ENCODE measurements at places on chromosomes 6 and 20.

- DNase-seq, result no peak
Observed at GRCh38 chr6:28976677-28977076, 28.4 kb downstream of the ZNF311 start.

DNA sequence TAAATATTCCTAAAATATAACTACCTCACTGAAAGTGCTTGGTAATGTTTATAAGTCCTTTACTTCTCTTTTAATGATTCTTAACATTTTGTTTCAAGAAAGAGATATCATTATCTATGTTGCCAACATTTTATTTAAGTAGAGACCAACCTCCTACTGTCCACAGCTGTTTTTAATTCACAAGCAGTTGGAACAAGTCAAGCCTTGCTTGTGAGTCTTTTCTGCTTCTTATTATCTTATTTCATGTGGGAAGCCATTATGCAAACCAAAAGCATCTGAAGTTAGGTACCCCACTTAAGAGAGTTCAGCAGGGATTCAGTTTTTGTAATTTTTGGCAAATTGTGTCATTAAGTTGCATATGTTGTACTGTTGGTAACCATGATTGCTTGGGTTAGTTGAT is 1714.5 kb downstream of the GRIK2 start:
- DNase-seq, result no peak

GRCh38 chr20:30511322-30512030 is 746.0 kb upstream of the DEFB115 start:
- no peak for DNase-seq

- DNase-seq, result no peak
Observed at GRCh38 chr6:156840606-156841005, 63.4 kb downstream of the ARID1B start.

GRCh38 chr6:84019141-84019841 is 14.3 kb upstream of the MRAP2 start:
- DNase-seq, result no peak

GRCh38 chr6:169966312-169967181 is 215.1 kb downstream of the ERMARD start:
- no peak for DNase-seq

DNA sequence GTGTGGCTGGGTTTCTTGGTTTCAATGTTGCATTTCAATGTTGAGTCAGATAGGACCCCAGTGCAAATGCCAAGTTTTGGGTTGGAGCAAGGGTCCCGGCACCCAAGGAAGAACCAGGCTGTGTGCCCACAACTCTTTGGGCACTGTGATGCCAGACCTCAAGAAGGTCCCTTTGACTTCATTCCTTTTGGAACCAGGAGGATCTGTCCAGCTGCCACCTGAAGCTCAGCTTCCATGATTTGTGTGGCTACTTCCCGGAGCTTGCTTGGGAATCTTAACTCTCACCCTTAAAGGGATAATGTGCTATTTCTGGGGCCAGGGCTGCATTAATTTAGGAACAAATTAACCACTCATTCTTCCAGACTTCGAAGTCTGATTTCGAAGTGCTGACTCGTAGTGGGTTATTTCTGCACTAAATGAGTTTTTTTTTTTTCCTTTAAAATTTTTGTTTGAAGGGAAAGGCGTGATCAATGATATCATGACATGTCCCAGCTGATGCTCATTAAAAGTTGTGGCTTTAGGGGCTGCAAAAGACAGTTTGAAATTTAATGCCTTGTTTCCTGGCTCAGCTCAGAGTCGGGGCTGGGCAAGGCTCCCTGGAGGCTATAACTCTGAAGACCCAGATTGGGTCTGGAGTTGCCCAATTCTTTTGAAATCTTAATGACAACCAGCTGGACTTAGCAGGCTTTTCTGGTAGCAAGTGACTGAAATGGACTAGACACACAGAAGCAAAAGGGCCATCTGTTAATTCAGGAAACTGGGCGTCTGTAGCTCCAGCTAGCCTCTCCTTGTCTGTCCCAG is 24.0 kb upstream of the PHACTR3 start:
- DNase-seq, result no peak

DNA sequence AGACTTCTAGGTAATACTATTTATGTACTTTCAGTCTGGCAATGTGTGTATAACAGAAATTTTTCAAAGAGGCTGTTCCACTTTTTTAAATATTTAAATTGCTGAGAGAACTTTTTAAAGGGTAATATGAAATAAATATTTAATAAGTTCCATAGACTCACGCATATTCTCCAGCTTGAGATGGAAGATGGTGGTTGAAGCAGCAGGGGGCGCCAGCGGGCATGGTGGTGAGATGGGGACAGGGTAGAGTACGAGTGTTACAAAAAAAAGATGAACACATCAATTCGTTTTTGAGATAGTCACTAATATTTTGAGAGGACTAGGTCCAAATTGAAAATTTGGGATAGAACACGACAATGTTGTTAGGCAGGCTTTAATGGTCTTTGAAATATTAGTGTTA is 68.4 kb downstream of the RSPO3 start:
- peak; percentile 85 for DNase-seq

DNA sequence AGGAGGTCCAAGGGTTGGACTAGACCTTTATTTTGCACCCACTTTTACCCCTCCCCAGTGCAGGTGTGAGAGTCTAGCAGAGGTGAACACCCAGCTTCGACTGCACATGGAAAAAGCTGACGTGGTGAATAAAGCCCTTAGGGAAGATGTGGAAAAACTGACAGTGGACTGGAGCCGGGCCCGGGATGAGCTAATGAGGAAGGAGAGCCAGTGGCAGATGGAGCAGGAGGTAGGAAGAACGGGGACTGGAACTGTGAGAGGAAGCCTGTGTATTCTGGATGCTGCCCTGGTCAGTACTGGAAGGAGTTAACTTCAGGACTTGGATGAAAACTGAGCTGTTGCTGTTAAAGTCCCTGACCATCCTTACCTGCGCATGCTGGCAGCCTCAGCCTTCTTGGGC is 10.6 kb downstream of the CEP250 start:
- no peak for DNase-seq

GRCh38 chr6:147779624-147780023 is 271.1 kb downstream of the SAMD5 start:
- DNase-seq, result no peak

DNA sequence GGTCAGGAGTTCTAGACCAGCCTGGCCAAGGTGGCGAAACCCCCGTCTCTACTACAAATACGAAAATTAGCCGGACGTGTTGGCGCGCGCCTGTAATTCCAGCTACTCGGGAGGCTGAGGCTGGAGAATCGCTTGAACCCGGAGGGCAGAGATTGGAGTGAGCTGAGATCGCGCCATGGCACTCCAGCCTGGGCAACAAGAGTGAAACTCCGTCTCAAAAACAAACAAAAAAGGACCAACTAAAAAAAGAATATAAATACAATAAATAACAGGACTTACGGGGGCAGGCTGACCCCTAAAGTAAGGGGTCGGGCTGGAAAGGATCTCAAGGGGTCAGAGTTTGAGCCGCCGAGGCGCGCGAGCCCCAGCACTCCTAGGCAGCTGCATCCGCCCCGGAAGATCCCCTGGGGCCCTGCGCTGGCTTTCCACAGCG is 509 bp upstream of the TPD52L2 start:
- DNase-seq, result no peak

DNA sequence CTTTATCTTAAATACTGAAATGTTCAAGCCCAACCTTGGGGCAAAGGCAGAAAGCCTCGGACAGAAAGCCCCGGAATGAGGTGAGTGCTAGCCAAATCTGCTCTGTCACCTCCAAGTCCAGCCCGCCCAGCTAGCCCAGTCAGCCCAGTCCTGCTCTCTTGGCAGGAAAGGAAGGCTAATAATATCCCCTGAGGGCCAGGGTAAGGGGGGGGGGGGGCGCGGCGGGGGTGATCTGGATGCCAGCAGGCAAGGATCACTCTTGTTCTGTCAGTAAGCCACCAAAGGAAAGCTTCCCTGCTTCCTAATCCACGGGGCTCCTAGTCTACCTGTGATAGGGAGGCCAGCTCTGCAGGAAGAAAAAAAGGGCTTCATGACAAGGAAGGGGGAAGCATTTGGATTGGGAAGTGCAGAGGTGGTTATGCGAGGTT is 1.1 kb downstream of the NDRG3 start:
- no peak for DNase-seq

GRCh38 chr6:106145741-106146227 is 59.6 kb downstream of the PRDM1 start:
- DNase-seq, result no peak

DNA sequence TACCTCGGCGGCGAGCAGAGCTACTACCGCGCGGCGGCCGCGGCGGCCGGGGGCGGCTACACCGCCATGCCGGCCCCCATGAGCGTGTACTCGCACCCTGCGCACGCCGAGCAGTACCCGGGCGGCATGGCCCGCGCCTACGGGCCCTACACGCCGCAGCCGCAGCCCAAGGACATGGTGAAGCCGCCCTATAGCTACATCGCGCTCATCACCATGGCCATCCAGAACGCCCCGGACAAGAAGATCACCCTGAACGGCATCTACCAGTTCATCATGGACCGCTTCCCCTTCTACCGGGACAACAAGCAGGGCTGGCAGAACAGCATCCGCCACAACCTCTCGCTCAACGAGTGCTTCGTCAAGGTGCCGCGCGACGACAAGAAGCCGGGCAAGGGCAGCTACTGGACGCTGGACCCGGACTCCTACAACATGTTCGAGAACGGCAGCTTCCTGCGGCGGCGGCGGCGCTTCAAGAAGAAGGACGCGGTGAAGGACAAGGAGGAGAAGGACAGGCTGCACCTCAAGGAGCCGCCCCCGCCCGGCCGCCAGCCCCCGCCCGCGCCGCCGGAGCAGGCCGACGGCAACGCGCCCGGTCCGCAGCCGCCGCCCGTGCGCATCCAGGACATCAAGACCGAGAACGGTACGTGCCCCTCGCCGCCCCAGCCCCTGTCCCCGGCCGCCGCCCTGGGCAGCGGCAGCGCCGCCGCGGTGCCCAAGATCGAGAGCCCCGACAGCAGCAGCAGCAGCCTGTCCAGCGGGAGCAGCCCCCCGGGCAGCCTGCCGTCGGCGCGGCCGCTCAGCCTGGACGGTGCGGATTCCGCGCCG is 994 bp downstream of the FOXC1 start:
- DNase-seq, result peak; percentile 24

DNA sequence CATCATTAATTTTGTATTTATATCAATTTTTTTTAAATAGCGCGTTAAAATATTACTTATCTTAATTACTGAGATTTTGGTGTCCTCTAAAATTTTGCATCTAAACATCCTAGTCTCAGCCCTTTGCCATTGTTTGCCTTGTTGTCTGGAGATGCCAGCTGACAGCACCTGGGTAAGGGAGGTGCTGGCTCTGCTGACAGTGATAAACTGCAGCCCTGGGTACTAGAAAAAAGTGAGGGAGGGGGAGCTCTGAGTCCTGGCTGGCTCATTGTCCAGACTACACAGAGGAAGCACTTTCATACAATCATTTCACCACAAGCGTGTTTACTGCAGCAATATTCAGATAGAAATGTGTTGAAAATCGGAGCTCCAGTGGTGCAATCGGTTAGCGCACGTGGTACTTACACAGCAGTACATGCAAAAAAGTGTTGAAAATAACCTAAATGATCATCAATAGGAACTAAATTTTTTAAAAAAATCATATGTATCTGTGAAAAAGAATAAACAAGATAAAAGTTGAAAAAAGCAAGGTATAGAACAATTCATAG is 18.5 kb upstream of the UBR2 start:
- peak; percentile 96 for DNase-seq

- DNase-seq, result no peak
Observed at GRCh38 chr20:41277049-41277448, 40.5 kb downstream of the ZHX3 start.

GRCh38 chr6:139905404-139906052 is 531.1 kb upstream of the CITED2 start:
- DNase-seq, result no peak

DNA sequence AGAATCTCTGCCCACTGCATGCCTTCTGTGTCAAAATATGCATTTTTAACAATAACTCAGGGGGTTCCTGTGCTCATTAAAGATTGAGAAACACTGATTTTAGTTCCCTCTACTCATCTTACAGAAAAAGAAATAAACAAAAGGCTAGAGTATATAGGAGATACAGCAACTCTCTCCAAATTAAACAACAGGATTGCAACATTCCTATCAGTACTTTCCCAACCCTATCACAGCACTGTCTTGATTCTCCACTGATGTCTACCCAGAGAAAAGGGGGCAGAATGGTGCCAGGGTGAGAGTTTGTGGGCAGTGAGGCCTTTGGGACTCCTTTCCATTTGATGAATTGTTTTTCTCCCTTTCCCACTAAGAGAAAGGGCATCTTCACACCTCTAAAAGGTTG is 4.7 kb downstream of the OTOR start:
- DNase-seq, result no peak

DNA sequence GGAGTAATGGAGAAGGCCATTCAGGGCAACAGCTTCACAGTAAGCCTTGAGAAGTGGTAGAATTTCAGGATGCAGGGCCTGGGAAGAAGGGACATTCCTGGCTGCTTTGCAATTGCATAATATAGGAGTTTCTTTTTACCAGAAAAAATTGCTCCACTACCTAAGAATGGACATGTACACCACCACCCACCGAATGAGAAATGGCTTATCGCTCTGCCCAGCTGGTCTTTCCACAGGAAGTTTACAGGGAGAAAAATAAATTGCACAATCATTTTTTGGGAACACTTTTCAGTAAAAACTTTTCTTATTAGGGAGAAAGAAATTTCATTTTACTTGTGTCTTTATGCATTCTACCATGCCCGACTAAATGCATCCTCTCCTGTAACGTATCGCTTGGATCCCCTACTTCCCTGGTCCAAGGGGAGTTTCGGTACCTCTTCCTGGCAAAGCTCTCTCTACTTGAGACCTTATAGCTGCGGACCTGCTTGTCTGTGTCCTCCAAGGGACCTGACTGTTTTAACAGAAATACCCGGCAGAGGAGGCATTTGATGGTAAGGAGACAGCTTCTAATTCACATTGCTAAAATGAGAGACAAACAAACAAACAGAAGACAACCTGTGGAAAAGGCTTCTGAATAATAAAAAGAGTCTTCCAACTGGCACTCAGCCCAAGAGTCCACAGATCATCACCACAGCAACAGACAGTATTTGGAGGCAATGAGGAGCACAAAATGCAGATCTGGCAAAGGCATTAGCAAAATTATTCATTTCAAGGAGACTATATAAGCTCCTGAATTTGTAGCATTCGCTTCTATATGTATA is 54.2 kb downstream of the MAP3K5 start:
- no peak for DNase-seq

DNA sequence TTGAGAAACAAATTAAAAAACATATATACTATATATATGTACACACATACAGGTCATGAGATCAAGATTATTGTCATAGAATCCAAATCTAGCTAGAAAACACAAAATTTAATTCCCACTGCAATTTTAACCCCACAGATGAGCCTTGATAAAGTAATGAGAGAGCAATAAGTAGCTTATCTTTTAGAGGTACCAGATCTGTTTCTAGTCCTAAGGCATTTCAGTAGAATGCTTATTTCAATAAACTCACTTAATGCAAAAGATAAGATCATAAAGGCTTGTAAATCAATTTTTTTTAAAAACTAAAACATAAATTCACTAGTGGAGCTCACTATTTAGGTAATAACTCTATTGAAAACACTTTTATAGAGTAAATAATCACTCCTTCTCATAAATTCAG is 47.2 kb downstream of the PRKN start:
- no peak for DNase-seq

GRCh38 chr6:128903715-128904114 is 20.8 kb downstream of the LAMA2 start:
- no peak for DNase-seq

All from inflammatory macrophage (primary cell).